ENCODE measurements at places on chromosomes 11 and 22.
A peak's percentile ranks its signal among the peaks of the same experiment; 100 is the strongest.

GRCh38 chr11:227824-228379 is 8.2 kb downstream of the SIRT3 start:
- no peak for DNase-seq

DNA sequence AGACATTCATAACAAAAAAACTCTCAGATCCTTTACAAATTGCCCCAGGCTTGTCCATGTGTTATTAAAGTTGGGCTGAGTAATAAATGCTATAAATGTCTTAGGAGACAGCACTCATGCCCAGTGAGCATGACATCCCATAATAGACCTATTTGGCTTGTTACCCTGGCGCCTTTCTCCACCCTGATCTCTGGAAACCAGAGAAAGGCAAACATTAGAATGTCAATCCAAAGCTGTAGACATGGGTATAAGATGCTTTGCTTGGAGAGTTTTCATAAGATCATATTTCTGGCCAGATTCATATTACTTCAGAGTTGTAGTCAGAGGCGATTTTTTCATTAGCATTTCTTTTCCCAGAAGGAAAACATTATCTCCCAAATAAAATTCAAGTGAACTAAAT is 161.3 kb upstream of the UBASH3B start:
- peak; percentile 21 for DNase-seq

DNA sequence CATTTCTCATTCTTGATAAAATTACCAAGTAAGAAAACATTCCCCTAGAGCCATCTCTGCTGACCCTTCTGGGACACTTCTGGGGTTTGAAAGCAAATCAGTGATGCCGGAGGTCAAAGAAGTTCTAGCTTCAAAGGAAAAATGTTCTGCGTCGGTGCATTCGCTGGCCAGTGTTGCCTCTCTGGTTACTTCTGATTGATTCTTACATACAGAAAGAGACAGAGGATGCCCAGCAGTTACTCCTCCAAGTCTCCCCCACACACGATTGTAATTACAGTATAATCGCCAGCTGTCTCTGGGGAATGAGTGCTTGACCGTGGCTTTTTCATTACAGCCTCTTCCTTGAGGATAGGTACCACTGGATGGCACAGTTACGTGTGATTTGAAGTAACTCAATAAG is 150.9 kb downstream of the SNX19 start:
- no peak for DNase-seq

DNA sequence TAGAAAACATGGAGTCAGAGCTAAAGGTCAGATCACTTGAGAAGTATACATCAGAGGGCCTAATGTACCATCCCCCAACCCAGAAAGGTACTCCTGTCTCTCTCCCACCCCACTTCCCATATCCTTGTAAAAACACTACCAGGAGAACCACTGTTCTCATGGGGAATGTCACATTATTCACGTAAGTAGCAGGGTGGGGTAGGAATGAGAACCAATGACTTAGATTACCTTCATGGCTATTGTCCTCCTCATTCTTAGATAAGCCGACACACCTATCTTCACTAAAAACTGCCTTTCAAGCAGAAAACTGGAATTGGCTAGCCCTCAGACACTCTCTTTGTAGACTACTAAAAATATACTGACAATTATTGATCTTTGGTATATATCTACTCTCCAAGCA is 63.6 kb downstream of the CEP57 start:
- DNase-seq: no peak

- DNase-seq: no peak
These were observed 10.0 kb downstream of the MMP7 start for GRCh38 chr11:102520514-102520913.

GRCh38 chr11:99742501-99742900 is 721.8 kb downstream of the CNTN5 start:
- DNase-seq: no peak

DNA sequence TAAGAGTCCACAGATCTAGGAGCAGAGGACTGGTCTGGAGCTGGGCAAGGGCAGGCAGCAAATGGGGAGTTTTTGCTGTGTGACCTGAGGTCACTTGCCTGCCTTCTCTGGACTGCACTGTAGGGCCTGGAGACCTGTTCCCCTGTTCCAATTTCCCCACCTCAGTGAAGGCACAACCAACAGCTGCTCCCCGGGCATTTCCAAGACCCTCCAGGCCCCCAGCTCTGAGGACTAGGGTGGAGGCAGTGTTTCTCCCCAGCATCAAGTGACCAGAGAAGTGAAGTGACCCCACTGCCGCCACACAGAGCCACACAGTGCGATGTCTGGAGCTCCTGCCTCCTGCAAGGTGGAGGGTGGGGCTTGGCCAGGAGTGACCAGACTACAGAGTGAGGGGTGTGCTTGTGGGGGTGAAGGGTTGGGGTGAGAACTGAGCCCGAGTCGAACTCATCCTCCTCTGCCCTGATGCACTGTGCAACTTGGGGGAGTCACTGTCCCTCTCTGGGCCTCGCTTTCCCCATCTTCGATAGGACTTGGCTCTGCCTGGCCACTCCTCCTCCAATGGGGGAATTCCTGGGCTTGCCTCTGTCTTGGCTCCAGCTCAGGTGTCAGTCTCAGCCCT is 21.6 kb downstream of the P2RY2 start:
- DNase-seq: no peak

- DNase-seq: peak; percentile 23
These were observed 1.7 kb upstream of the RTCB start for GRCh38 chr22:32413719-32414118.

- no peak for DNase-seq
These were observed 35.0 kb upstream of the TSKU start for GRCh38 chr11:76747915-76748860.

GRCh38 chr22:24104307-24105012 is 76.8 kb upstream of the SUSD2 start:
- no peak for DNase-seq

GRCh38 chr11:126305699-126306098 is 1.8 kb downstream of the DCPS start:
- DNase-seq: no peak

DNA sequence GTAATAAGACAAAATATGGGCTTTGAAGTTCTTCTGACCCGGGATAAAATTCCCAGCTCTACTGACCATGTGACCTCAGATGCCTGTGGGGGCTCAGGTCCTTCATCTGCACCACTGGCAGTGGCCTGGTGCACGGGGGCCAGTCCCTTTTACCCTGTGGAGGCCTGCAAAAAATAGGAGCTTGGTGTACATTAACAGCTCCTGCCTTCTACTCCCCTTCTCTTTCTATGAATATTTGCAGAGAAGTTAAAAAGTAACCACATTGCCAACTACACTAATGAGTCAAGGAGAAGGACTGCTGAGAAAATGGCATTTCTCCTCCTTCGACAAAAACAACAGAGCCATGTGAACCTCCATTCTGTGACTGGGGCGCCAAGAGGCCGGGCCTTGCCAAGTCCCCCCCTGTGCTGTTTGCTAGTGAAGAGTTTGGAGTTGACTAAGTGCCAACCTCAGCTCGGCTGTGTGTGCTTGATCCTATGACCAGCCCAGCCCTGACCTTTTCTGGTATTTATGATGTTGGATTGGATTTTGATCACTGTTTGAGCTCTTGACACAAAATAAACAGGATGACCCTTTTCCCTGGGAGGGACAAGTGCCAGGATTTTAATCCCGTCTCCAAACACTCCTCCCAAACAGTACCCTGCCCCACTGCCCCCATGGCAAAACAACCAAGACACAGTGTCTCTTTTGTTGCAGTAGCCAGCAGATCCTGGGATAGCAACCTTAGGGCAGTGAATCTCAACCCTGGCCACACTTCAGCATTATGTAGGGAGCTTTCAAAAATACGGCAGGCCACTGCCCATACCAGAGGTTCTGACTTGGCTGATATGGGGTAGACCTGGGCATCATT is 380.1 kb downstream of the LARGE1 start:
- DNase-seq: no peak

DNA sequence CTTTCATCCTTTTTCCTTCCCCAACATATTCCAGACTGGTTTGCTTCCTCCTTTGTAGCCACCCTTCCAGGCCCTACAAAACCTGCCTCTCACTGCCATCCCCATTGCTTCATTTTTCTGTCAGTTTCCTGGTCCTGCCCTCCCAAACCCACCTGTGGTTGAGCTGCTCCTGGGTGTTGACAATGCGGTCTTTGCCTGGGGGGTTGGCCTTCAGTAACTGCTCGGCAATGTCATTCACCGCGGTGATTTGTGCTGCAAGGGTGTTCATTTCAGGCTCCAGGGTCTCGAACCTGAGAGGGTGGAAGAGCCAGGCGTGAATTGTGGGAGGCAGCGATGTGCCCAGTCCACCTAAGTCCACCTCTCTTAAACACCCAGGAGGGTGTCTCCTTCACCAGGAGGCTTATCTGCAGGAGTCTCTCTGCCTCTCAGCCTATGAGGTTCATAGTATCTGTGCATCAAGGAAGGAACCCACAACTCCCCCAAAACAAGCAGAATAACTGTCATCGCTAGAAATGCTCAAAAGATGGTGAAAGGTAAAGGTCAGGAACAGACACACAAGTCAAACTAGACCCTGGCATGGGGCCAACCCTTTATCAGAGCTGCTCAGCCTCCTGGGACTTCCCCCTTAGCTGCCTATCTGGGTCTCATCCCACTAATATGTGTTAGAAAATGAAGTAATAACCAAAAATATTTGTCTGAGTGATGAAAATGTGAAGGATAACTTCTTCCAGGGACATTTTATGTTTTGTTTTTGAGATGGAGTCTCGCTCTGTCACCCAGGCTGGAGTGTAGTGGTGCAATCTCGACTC is 23.9 kb upstream of the RBM4B start:
- DNase-seq: no peak

GRCh38 chr11:6745465-6746015 is 26.2 kb downstream of the OR2AG2 start:
- no peak for DNase-seq

DNA sequence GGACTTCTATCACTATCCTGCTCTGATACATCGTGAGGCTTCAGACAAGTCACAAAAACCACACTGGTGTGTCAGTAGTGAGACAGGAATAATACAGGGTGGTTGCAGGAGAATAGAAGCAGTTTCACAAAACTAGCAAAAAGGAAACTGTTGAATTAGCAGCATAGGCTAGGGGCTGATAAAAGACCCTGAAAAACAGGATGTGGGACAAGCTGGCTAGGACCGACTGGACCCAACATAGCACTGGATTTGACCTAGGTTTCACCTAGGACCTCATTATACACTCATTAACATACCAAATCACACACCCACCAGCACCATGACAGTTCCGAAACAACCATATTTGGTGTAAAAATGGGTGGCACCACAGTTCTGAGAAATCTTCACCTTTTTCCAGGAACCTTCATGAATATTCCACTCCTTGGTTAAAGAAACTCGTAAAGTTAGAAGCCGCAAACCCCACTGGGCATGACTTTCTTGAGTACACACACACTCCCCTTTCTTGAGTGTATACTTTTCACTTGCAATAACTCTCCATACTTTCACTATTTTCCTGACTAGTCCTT is 76.2 kb downstream of the SLC1A2 start:
- DNase-seq: no peak

- no peak for DNase-seq
These were observed 504.2 kb upstream of the ARHGAP42 start for GRCh38 chr11:100182927-100183326.

DNA sequence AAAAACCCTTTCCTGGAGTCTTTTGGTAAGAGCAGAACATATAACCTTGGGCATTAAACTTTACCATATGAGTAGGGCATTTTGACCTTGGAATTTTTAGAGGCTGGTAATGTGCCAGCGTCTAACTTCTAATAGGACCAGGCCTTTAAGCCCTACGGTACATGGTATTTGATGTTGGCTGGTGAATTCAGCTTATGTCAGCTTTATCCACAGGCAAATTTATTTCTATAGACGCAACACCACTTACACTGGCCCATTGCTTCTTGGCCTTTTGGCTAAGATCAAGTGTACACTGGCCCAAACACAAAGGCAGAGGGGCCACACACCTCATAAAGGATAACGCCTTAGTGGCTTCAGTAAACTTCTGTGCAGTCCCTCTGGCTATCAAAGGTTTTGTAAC is 410.2 kb upstream of the LARGE1 start:
- DNase-seq: no peak
